T-helper 2 cell treated with Interferon-gamma antibody and Interleukin-4, amounts not matched to agents 5 μg/mL and 100 μg/mL, for 36 hours (primary cell): ENCODE measurements at places on chromosomes 5 and 9.

GRCh38 chr9:109166771-109167601 lies at the start of gene FRRS1L:
FRRS1L (minus strand) TSS chr9:109167249; CDS start chr9:109167138, 111 bp downstream.
- no peaks in the 10 kb centered on the region for H3K36me3 ChIP-seq
- peaks cover 6% of the 10 kb centered on the region for H3K4me1 ChIP-seq
- peak within 1 kb of the TSS; percentile 60 for H3K4me3 ChIP-seq
- H3K27me3 ChIP-seq: peaks cover 65% of the 10 kb centered on the region

DNA sequence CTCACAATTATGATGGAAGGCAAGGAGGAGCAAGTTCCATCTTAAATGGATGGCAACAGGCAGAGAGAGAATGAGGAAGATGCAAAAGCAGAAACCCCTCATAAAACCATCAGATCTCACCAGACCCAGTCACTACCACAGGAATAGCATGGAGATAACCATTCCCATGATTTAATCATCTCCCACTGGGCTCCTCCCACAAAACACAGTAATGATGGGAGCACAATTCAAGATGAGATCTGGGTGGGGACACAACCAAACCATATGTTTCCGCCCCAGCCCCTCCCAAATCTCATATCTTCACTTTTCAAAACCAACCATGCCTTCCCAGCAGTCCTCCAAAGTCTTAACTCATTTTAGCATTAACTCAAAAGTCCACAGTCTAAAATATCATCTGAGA lies 304.0 kb downstream of the TUSC1 start:
- H3K4me3 ChIP-seq: no peak overlapping the region
- no peak overlapping the region for H3K27ac ChIP-seq
- DNase-seq: no peak

- H3K27ac ChIP-seq: peak overlapping the region; percentile 79
- H3K4me3 ChIP-seq: peak overlapping the region; percentile 85
- peaks cover 20% of the 10 kb centered on the region for H3K36me3 ChIP-seq
- peaks cover 9% of the 10 kb centered on the region for H3K27me3 ChIP-seq
- H3K4me1 ChIP-seq: peaks cover 14% of the 10 kb centered on the region
These were observed 28.7 kb downstream of the EXOC3 start for GRCh38 chr5:471750-472058.

DNA sequence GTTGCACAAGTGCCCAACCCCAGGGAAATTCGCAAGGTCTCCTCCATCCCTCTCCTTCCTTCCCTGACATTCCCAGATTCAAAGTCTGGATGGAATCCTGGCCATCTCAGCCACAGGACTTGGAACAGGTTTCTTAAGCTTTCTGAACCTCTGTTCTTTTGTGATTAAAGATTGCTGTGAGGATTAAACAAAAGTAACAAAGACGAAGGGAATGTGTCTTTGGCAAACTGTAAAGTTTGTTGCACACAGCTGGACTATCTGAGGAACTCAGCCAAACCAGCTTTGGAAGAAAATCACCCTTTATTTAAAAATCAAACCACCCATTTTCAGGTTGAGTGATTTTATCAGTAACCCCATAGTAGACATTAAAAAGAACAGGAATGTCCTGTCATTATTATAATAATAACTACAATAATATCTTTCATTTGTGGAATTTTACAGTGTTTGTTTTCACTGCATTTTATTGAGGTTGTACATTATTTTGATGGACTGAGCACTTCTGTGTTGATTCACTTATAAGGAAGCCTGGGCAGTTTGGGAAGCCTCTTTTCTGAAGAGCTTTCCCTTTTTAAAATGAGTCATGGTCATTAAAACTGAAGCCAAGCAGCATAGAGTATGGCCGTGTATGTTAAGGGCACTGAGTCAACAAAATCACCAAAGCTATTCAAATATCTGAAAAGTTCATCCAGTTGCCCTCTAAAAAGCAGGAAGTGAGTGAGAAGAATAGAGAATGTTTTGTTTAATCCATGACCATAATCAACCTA lies 310.2 kb downstream of the AGTPBP1 start:
- no peak overlapping the region for H3K4me3 ChIP-seq
- no peaks in the 10 kb centered on the region for H3K36me3 ChIP-seq

- H3K4me3 ChIP-seq: no peak overlapping the region
- H3K4me1 ChIP-seq: peaks cover 2% of the 10 kb centered on the region
- DNase-seq: no peak
- no peaks in the 10 kb centered on the region for H3K27me3 ChIP-seq
- no peak overlapping the region for H3K27ac ChIP-seq
These were observed 8.8 kb upstream of the WDR5 start for GRCh38 chr9:134127065-134127580.

GRCh38 chr5:155786108-155786507 lies 540.9 kb upstream of the SGCD start:
- no peaks in the 10 kb centered on the region for H3K27me3 ChIP-seq
- no peak for DNase-seq
- no peaks in the 10 kb centered on the region for H3K36me3 ChIP-seq
- H3K4me3 ChIP-seq: no peak overlapping the region
- no peak overlapping the region for H3K27ac ChIP-seq

DNA sequence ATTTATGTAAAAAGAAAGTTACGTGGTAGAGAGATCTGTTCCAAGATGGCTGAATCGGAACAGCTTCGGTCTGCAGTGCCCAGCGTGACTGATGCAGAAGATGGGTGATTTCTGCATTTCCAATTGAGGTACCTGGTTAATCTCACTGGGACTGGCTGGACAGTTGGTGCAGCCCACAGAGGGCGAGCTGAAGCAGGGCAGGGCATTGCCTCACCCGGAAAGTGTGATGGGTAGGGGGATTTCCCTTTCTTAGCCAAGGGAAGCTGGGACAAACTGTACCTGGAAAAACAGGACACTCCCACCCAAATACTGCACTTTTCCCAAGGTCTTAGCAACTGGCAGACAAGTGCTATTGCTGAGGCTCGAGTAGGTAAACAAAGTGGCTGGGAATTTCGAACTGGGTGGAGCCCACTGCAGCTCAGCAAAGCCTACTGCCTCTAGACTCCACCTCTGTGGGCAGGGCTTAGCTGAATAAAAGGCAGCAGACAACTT lies 13.1 kb upstream of the HSD17B4 start:
- peak overlapping the region; percentile 45 for H3K27ac ChIP-seq
- H3K4me3 ChIP-seq: peak overlapping the region; percentile 73
- no peak for DNase-seq
- peaks cover 12% of the 10 kb centered on the region for H3K4me1 ChIP-seq
- no peaks in the 10 kb centered on the region for H3K36me3 ChIP-seq
- peaks cover 41% of the 10 kb centered on the region for H3K27me3 ChIP-seq

DNA sequence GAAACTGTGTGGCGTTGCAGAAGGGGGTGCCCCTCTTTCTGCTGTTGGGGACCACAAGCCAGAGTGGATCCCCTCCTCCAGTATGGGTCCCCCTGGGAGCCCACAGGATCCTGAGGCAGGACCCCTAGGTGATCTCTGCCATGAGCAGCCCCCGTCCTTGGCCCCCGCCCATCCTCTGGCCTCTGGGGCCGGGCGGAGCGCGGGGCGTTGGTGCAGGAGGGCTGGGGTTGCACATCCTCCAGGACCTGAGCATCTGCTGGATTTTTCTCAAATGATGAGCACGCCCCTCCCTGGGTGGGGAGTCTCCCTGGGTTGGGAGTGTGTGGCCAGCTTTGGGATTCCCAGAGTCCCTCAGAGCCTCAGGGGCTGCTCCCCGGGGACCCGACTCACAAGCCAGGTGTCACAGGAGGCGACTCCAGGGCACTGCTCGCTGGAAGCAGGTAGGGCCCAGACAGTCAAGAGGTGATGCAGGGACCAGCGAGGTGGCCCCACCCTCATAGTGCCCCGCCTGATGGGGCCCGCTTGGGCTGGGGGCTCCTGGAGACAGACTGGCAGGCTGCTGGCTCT lies 26.7 kb upstream of the UBAC1 start:
- no peak for DNase-seq
- H3K4me3 ChIP-seq: no peak overlapping the region
- no peaks in the 10 kb centered on the region for H3K36me3 ChIP-seq
- H3K4me1 ChIP-seq: no peaks in the 10 kb centered on the region

DNA sequence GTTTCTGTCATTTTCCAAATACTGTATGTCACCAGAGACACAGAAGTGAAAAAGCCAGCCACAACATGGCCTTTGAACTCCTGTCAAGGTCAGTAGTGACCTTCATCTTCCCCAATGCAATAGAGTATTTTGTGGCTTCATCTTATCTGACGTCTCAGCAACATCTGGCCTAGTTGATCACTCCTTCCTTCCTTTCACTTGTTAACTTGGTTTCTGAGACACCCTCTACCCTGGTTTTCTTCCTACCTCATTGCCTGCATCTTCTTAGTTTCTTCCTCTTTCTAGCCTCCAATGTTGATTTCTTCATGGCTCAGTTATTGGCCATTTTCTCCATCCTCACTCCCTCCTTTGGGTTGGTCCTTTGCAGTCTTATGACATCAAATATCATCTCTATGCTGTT lies 36.3 kb downstream of the GLIS3 start:
- no peak overlapping the region for H3K27ac ChIP-seq
- no peaks in the 10 kb centered on the region for H3K36me3 ChIP-seq
- H3K4me1 ChIP-seq: no peaks in the 10 kb centered on the region
- no peak overlapping the region for H3K4me3 ChIP-seq
- no peaks in the 10 kb centered on the region for H3K27me3 ChIP-seq

DNA sequence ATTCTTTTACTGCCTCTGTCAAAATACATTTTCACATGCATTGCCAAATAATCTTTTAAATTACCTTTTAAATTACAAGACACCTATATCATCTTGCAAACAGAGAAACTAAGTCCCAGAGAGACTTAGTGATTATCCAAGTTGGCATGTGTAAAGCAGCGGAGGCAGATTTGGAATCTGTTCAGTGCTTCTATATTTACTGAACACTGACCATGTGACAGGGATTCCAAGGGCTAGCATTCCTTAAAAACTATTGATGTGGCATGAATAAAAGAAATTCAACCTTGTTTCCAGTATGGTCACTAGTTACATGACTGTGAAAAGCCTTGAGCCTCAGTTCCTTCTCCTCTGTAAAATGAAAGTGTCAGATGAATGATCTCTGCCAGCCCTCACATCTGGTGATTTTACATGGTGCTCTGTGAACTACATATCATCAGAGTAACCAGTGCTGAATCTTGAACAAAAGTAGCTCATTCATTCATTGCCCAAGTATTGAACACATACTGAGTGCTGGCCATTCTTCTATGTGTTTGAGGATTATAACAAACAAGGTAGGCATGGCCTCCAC lies 71.9 kb upstream of the PPP1R2B start:
- no peak overlapping the region for H3K4me3 ChIP-seq
- H3K27me3 ChIP-seq: peaks cover 2% of the 10 kb centered on the region
- no peak for DNase-seq

GRCh38 chr5:91315701-91316100 lies 67.4 kb downstream of the ARRDC3 start:
- H3K4me3 ChIP-seq: no peak overlapping the region
- H3K4me1 ChIP-seq: peaks cover 43% of the 10 kb centered on the region
- peaks cover 2% of the 10 kb centered on the region for H3K36me3 ChIP-seq
- H3K27ac ChIP-seq: no peak overlapping the region
- DNase-seq: no peak
- H3K27me3 ChIP-seq: no peaks in the 10 kb centered on the region

DNA sequence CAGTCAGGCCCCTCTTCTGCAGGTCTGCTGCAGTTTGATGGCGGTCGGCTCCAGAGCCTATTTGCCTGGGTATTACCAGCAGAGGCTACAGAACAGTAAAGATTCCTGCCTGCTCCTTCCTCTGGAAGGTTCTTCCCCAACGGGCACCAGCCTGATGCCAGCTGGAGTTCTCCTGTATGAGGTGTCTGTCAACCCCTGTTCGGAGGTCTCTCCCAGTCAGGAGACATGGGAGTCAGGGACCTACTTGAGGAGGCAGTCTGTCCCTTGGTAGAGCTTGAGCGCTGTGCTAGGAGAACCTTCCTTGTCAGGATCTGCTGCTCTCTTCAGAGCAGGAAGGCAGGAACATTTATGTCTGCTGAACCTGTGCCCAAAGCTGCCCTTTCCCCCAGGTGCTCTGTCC lies 138.4 kb upstream of the IQGAP2 start:
- H3K27me3 ChIP-seq: peaks cover 24% of the 10 kb centered on the region
- H3K4me3 ChIP-seq: no peak overlapping the region
- DNase-seq: no peak
- peaks cover 7% of the 10 kb centered on the region for H3K36me3 ChIP-seq

DNA sequence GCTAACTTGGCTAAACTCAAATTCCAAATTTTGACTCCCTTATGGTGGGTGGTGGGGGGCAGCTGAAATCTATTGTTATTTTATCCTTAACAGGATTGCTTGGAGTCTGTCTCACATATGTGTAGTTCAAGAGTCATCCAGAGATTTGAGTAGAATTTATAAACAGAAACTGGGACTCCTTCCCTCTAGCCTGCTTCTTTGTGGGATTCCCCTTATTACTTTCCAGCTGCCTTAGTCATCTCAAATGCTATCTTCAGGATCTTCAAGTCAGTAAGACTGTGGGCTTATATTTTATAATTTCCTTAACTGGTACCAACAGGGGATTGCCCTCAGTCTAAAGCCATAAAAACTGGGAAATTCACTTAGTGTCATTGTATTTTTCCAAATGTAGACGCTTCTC lies 55.5 kb downstream of the NNT start:
- no peak overlapping the region for H3K4me3 ChIP-seq
- H3K27ac ChIP-seq: no peak overlapping the region
- H3K27me3 ChIP-seq: no peaks in the 10 kb centered on the region
- no peaks in the 10 kb centered on the region for H3K4me1 ChIP-seq
- peaks cover 50% of the 10 kb centered on the region for H3K36me3 ChIP-seq
- DNase-seq: no peak

DNA sequence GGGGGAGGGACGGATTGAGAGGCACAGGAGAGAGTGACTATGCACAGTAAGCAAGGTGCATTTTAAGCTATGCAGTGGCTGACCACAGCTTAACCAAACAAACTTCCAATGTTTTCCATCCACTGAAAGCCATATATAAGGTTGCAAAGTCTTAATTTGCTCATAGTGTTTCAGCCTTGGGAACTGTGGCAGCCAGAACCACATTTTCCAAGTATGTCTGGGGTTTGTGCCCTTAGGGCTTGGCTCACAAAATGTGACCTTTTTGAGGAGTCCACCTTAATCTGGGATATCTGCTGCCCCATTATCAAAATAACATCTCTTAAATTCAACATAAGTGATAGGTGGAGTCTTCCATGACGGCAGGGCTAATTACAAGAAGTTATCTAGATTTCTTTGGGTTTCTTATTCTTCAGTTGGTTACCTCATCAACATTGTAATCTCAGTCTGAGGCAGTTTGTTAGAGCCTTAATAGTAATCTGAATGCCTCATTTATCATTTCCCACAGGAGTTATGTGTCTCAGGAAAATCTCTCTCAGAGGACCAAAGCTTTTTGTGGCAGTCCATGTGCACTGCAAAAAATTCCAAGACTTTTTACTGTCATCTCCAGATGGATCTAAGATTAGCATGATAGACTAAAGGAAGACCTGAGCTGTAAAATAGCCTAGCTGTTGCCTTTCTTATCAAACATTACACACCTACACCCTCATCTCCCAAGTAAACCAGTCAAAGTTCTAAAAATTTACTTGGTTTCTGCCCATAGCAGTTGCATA lies 15.2 kb upstream of the UBQLN1 start:
- H3K4me3 ChIP-seq: no peak overlapping the region
- H3K27ac ChIP-seq: no peak overlapping the region
- no peaks in the 10 kb centered on the region for H3K4me1 ChIP-seq
- no peak for DNase-seq
- H3K27me3 ChIP-seq: no peaks in the 10 kb centered on the region

GRCh38 chr9:94663640-94664039 lies 24.3 kb upstream of the FBP1 start:
- DNase-seq: no peak
- no peak overlapping the region for H3K4me3 ChIP-seq
- peaks cover 2% of the 10 kb centered on the region for H3K4me1 ChIP-seq
- H3K36me3 ChIP-seq: no peaks in the 10 kb centered on the region
